Endothelial cell of umbilical vein (primary cell): ENCODE measurements at places on chromosomes 1 and 21. TPM values are rescaled to one million over a fixed set of nuclear protein-coding genes. Genes with fewer than 3 reads are reported as not detected.
A peak's percentile ranks its signal among the peaks of the same experiment; 100 is the strongest.

- H3K4me1 ChIP-seq: no peaks in the 10 kb centered on the region
- H3K27ac ChIP-seq: no peak overlapping the region
- H3K36me3 ChIP-seq: no peaks in the 10 kb centered on the region
- H3K27me3 ChIP-seq: no peaks in the 10 kb centered on the region
Measured at GRCh38 chr1:4594286-4594991, 60.0 kb upstream of the AJAP1 start.

DNA sequence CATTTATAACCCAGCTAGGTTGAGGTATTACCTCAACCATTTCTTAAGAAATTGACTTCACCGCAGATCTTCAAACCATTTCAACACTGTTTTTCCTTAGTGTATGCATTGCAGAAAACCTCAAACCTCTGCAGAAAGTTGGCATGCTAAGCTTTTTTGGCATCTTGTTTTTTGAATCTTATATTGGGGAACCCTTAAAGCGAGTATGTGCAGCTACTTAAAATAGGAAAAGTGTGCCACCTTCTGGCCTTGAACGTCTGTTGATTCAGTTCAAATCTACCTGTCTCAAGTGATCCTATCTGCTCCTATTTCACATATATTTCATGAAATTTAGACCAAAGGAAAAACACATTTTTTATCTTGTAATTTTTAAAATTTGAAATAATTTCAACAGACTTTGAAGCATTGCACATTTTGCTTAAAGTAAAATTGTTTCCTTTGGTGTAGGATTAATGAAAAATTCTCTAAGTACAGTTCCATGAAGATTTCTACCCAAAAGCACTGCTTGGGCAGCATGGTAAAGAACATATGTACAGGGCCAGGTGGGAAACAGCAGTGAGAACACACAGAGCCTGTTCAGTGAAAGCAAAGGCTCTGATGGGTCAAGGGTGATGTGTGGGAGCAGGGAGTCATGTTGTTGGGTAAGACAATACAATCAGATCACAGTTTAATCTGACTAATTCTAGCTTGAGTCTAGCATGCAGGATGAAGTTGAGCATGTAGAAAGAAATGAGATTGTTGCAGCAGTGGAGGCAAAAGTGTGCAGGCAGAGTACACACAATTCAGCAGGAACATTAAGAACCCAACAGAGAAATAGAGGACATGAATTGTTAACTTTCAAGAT lies 17.2 kb downstream of the HENMT1 start:
- no peak overlapping the region for H3K27ac ChIP-seq
- no peaks in the 10 kb centered on the region for H3K4me1 ChIP-seq
- H3K36me3 ChIP-seq: no peaks in the 10 kb centered on the region

GRCh38 chr1:236167578-236167977 lies 25.2 kb downstream of the GPR137B start:
- H3K36me3 ChIP-seq: peaks cover 2% of the 10 kb centered on the region
- no peaks in the 10 kb centered on the region for H3K27me3 ChIP-seq
- no peak for DNase-seq
- no peak overlapping the region for H3K27ac ChIP-seq
- H3K4me1 ChIP-seq: no peaks in the 10 kb centered on the region

GRCh38 chr1:150236614-150237100 lies 745 bp upstream of the ANP32E start:
- no peaks in the 10 kb centered on the region for H3K27me3 ChIP-seq
- H3K27ac ChIP-seq: peak overlapping the region; percentile 56
- H3K4me1 ChIP-seq: peaks cover 11% of the 10 kb centered on the region

DNA sequence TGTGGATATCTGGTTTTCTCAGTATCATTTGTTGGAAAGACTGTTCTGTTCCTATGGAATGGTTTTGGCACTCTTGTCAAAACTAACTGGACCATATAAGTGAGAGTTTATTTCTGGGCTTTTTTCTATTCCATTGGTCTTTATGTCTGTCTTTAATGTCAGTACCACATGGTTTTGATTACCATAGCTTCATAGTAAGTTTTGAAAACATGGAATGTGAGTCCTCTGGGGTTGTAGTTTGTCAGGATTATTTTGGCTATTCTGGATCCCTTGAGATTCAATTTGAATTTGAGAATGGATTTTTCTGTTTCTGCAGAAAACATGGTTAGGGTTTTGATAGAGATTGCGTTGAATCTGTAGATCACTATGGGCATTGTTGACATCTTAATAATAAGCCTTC lies 107.9 kb downstream of the ZFYVE9 start:
- H3K27me3 ChIP-seq: no peaks in the 10 kb centered on the region
- no peaks in the 10 kb centered on the region for H3K4me1 ChIP-seq
- DNase-seq: no peak
- no peak overlapping the region for H3K4me3 ChIP-seq

- peaks cover 45% of the 10 kb centered on the region for H3K4me1 ChIP-seq
- H3K27ac ChIP-seq: no peak overlapping the region
- H3K36me3 ChIP-seq: no peaks in the 10 kb centered on the region
- DNase-seq: no peak
Measured at GRCh38 chr21:29184037-29184436, 53.6 kb downstream of the MAP3K7CL start.

- H3K27me3 ChIP-seq: no peaks in the 10 kb centered on the region
- peaks cover 4% of the 10 kb centered on the region for H3K4me1 ChIP-seq
- H3K27ac ChIP-seq: no peak overlapping the region
Measured at GRCh38 chr1:27406362-27406680, 13.9 kb downstream of the GPR3 start.

- H3K27me3 ChIP-seq: peaks cover 4% of the 10 kb centered on the region
- H3K4me1 ChIP-seq: no peaks in the 10 kb centered on the region
- no peak overlapping the region for H3K4me3 ChIP-seq
- no peak for DNase-seq
- H3K27ac ChIP-seq: no peak overlapping the region
Measured at GRCh38 chr1:53188099-53188498, 8.5 kb upstream of the CPT2 start.

DNA sequence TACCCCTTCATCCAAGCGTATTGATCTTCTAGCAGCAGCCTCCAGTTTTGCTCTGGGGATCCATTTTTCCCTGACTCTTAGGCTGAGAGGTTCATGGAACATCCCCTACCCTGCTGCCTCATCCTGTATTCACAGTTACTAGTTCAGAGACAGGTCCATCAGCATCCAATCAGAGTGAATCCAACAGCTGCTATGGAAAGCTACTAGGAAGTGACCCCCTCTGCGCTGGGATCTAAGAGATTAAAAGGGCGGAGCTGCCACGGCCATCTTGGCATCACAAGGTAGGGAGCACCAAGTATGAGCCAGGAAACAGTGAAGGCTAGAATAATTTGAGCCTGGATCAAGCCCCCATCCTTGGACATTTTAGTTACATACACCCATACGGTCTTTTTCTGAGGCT lies 32.5 kb downstream of the KAZN start:
- H3K4me3 ChIP-seq: no peak overlapping the region
- no peaks in the 10 kb centered on the region for H3K36me3 ChIP-seq
- no peaks in the 10 kb centered on the region for H3K27me3 ChIP-seq
- H3K4me1 ChIP-seq: no peaks in the 10 kb centered on the region
- H3K27ac ChIP-seq: no peak overlapping the region

- H3K4me3 ChIP-seq: no peak overlapping the region
- no peaks in the 10 kb centered on the region for H3K36me3 ChIP-seq
- H3K27me3 ChIP-seq: peaks cover 14% of the 10 kb centered on the region
- peaks cover 11% of the 10 kb centered on the region for H3K4me1 ChIP-seq
Measured at GRCh38 chr1:205950280-205950679, 7.0 kb upstream of the SLC26A9 start.

DNA sequence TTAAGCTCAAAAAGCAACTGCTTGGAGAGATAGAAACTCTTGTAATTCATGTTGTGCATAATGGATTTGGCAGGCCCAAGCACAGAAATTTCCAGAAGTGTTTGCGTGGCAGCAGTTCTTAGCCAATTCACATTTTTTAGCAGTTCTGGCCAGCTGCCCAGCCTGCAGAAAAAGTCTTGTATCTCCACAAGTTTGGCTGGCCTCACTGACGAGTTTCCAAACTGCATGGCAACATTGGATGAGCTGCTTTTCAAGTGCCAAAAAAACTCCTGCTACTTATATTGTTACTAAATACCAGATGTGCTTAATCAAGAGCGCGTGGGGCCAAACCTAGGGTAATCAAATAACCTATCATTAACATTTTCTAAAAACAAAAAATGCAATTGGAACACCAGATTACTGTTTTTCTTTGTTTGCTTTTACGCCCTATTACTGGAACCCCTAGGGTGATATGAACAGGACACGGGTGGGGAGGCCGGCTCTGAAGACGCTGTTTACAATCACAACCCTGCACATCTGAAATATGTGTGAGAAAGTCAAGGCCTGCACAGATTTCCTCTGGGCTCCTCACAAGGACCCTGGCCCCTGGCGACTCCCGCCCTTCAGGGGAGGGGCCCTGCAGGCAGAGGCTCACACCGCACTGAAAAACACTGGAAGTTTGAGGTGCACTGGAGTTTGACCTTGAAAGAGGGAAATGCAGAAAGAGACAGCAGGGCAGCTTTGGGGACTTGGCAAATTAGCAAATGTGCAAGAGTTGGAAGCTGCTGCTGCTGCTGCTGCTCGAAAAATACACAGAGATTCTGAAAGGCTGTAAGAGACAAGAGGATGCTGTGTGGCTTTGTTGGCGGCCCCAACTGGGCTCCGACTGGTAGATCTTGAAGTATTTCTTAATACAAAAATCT lies 55.2 kb upstream of the TARBP1 start:
- no peaks in the 10 kb centered on the region for H3K36me3 ChIP-seq
- H3K4me3 ChIP-seq: no peak overlapping the region
- DNase-seq: peak; percentile 86
- no peak overlapping the region for H3K27ac ChIP-seq
- H3K27me3 ChIP-seq: no peaks in the 10 kb centered on the region
- peaks cover 8% of the 10 kb centered on the region for H3K4me1 ChIP-seq

DNA sequence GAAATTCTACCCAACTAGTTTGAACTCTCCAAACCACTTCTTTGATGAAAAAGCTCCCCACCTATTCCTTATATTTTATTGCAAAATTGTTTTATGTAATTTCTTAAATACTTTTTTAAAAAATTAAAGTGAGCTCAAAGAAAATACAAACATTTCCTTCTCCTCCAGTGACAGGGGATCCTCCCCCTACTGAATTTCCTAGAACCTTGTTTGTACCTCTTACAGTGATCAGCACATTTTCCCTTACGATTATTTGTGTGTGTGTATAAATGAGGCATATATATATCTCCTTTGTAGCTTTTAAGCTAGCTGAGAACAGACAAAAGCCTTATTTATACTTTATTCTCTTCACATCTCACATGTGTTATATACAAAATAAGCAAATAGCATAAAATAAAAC lies 44.4 kb downstream of the VAV3 start:
- no peak for DNase-seq
- no peaks in the 10 kb centered on the region for H3K36me3 ChIP-seq
- H3K4me3 ChIP-seq: no peak overlapping the region
- no peaks in the 10 kb centered on the region for H3K4me1 ChIP-seq

NT5C1A gene
- not detected in 2 replicates for total RNA-seq
